ENCODE measurements at places on chromosomes 4 and X. TPM values are rescaled to one million over a fixed set of nuclear protein-coding genes. Genes with fewer than 3 reads are reported as not detected.

DNA sequence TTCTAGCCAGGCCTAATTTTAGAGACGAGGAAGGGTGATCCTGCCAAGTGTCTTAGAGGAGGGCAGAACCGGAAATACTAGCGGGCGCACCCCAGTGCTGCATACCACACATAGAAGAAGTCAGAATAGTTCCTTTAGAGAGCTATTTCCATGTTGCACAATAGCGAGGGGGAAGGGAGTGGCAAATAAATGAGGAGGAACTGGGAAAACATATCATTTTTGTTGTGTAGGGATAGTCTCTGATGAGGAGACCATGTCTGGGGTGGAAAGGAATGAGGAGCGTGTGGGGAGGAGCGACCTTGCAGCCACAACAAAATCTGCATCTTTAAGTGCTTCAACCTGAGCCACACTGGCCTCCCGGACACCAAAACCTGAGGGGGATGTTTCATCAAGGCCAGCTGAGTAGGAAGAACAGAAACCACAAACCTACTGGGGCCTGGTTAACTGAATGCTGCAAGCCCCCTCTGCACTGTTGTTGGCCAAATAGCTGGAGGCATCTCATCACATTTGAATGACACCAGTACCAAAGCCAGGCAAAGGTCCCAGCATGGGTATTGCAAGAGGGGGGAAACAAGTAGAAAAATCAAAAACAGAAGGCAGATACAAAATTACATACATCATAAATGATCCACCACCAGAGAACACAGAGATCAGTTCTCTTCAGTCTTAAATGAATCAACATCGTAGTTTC lies 26.7 kb upstream of the C1QTNF7 start:
- no peak for DNase-seq

DNA sequence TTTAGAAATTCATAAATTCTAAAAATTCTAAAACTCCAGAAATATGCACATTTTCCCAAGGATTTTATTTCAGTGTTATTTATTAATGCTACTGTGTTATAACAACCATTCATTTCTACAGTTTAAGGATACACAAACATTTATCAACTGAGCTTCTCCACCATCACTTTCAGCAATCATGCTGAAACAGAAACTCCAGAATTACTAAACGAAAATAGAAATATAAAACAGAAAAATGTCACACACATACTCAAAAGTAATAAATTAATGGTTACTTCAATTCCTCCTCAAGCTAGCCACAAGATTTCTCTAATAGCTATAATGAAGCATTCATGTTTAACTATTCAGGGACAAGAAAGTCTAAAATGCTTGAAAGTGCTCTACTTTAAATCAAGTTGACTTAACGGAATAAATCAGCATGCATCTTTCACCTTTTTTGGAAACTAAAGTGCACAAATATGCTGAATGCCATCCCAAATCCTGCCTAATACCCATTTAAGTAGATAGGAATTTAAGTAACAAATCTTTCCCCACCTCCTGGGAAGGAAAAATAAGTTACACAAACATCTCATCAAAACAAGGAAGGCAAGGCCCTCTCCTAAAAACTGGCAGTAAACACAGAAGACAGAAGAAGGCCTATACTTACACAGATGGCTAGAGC lies 563 bp downstream of the FAM13A start:
- DNase-seq = no peak

- DNase-seq = no peak
Measured at GRCh38 chrX:25125483-25125882, 109.7 kb upstream of the ARX start.

GRCh38 chr4:55154933-55155332 lies 29.5 kb upstream of the KDR start:
- no peak for DNase-seq

DNA sequence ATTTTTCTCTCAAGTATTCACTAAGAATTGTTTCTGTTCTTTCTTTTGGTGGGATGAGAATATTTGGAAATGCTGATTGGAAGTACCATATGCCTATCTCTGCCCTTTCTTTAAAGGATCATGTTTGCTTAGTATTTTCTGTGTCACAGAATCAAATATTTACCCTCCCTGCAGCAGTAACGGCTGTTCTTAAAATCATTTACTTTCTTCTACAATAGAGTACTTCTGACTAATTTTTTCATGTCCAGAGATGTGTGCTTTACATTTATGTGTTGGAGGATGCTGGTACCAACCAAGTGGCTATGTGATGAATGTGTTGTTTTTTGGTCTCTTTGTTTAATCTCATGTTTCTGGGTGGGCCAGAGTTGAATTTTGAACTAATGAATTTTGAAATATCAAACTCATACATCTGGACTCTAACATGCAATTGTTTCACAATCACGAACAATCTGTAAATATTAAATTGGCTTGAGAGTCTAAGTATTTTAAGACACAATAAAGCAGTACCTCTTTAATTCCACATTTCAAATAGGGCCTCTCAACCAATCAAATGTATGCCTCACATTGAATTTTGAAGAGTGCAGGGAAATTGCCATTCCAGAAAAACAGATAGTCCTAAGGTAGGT lies 59.4 kb upstream of the ARSJ start:
- DNase-seq = no peak

DNA sequence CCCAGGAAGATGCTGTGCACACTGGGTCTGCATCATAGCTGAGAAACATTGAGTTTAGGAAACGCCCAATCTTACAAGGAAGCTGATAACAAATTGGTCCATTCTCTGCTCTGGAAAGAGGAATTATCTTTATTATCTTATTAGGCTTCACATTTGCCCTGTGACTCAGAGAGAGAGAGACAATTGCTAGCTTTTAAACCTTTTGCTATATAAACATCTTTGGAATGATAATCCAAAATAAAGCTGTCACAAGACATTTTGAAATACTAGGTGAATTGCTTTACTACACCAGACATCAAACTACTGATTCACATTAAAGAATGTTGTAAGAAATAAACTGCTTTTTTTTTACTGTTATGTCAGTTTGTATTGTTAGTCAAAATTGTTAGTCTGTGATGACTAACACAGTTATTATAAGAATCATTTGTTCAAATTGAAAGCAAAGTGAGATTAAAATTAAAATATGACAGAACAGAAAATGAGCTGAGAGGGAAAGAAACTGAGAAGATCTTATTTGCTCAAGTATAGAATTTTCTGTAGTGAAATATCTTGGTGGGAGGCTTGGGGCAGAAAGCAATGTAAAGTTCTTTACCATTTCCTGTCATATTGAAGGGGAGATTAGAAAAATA lies 765.4 kb upstream of the PCDH10 start:
- DNase-seq = no peak

GRCh38 chr4:64407000-64407399 lies 2.2 kb downstream of the TECRL start:
- DNase-seq = no peak

- no peak for DNase-seq
Measured at GRCh38 chr4:143616771-143617170, 83.7 kb downstream of the FREM3 start.

GRCh38 chrX:22395372-22395771 lies 122.7 kb downstream of the CBLL2 start:
- DNase-seq = no peak

GRCh38 chr4:48636911-48637310 lies 143.2 kb downstream of the FRYL start:
- DNase-seq = no peak

DNA sequence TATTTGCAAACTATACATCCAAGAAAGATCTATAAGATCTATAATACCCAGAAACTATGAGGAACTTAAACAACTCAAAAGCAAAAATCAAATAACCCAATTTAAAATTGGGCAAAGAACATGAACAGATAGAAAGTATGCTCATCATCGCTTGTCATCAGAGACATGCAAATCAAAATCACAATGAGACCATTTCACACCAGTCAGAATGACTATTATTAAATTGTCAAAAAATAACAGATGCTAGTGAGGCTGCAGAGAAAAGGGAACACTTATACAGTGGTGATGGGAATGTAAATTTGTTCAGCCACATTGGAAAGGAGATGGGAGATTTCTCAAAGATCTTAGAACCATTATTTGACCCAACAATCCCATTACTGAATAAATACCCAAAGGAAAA lies 1451.7 kb upstream of the ADGRL3 start:
- no peak for DNase-seq

- peak; percentile 39 for DNase-seq
Measured at GRCh38 chr4:3489451-3489962, 26.4 kb downstream of the DOK7 start.

DNA sequence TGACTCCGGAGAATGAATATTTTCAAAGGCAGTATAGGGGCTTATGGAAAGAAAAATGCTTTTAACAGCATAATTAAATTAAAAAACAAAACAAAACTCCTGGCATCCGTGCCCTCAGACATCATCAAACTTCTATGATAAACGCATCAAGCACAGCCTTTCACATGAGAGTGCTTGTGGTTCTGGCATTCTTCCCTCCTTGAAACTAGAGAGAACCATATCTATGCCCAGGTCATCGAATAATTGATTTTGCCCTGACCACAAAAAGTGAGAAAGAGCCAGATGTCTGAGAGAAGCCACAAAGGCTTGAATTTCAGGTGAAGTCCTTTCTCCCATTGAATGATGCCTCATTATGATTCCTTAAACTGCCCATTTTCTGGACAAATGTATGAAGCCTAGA lies 286.8 kb downstream of the CBLL2 start:
- no peak for DNase-seq

DNA sequence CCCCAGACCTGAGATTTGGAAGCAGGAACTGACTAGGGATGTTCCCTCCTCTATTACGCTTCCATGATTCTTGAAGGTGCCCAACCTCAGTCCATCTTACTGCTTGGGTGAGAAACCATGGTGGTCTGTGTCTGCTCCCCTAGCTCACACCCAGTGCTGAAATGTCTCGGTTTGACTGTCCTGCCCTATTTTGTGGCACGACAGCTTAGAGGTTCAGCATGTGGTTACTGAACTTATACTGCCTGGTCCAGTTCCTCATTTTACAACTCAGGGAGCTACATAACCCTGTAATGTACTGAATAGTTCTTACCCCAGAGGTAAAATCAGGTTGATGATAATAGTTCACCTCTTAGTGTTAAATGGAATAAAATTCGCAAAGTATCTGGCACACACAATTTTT lies 203.1 kb downstream of the RBM46 start:
- no peak for DNase-seq

DNA sequence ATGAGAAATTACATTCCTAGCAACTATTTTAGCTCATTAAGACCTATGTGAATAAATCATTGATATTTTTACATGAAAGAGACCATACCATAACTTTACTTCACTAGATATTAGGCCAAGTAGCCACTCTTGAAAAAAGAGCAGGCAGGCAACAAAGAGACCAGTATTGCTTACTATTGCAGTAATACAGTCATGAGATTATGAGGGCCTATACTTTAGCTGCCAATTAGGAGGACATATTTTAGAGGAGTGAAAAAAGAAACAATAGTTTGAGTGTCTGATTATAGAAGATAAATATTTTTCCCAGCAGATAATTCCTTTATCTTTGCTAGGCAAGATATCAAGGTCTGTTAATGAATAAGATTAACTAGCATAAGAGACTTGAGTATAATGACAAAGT lies 739.0 kb downstream of the GRID2 start:
- DNase-seq = no peak

DNA sequence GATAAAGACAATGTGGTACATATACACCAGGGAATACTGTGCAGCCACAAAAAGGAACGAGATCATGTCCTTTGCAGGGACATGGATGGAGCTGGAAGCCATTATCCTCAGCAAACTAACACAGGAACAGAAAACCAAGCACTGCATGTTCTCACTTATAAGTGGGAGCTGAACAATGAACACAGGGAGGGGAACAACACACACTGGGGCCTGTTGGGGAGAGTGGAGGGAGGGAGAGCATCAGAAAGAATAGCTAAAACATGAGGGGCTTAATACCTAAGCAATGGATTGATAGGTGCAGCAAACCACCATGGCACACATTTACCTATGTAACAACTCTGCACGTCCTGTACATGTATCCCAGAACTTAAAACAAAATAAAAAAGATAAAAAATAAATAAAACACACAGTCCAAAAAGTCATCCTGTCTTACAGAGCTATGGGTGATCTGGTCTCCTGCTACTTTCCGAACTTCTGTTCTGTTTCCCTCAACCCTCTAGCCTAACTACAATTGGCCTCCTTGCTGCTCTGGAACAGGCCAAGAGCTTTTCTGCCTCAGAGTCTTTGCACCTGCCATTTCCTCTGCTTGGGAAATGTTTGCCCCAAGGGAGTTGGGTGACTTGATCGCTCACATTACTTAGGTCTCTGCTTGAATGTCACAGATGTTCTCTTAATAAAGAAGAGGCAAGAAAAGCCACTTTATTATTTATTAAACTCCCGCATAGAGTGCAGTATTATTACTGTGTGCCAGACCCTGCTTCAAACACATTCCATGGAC lies 1.1 kb upstream of the CD38 start:
- no peak for DNase-seq

DNA sequence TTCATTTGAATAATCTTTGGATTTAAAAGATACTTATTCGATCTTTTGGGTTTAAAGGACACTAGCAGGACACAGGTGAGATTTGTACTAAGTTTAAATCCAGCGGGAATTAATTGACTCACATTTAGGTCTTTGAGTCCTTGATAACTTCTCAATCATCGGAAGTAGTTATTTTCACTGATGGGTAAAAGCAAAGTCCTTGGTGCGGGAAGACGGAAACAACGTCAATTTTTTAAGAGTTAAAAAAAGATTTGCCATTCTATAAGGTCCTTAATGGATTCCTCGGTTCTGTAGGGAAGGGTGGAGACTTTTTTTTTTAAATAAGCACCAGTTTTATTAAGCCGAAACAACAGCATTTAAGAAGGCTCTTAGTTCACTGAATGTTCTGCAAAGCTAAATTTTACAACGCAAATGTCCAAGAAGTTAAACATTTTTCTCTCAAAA lies 2.9 kb downstream of the TMSB4X start:
- DNase-seq = no peak

Gene CXCL10
- not detected for total RNA-seq

Gene NOX1
- not detected for total RNA-seq

Gene ASMT
- total RNA-seq = 0.90 TPM

Gene TDO2
- total RNA-seq = 0.29 TPM

Gene GRID2
- not detected for total RNA-seq

Gene ATOH1
- not detected for total RNA-seq

Gene NKX1-1
- total RNA-seq = not detected

Gene ADAM29
- total RNA-seq = not detected

All from SK-MEL-5 (cell line).